GM10248 (cell line): ENCODE measurements at places on chromosomes 7 and 10.
A peak's percentile ranks its signal among the peaks of the same experiment; 100 is the strongest.

GRCh38 chr7:108456845-108457540 lies 757 bp upstream of the NRCAM start:
- DNase-seq: no peak

DNA sequence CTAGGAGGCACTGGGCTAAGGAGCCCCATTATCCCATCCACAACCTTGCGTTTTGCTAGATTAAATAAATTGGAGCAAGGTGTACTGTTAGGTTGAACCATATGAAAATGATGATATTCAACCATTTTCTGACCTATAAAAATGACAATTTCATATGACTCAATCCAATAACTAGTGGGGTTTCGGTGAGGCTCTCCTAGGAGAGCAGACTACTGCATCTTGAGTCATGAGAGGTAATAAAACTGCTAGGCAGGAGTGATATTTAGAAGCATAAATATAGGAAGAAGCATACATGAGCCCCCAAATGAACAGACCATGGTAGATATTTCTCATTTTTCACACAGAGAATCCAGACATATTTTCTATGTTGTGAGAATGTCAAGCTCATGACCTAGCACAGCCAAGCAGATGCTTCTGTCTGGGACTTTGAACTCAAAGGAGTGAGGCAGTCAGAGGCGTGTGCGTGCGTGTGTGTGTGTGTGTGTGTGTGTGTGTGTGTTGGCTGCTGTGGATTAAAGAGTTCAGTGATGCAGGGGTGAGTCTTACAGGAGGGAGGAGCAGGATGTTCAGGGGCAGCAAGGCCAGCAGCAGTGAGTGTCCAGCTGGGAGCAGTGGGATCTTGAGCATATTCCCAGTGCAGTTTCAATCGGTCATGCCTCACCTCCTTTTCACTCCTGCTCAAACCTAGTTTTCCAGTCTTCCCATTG lies 17.8 kb upstream of the WDR11 start:
- no peak for DNase-seq

DNA sequence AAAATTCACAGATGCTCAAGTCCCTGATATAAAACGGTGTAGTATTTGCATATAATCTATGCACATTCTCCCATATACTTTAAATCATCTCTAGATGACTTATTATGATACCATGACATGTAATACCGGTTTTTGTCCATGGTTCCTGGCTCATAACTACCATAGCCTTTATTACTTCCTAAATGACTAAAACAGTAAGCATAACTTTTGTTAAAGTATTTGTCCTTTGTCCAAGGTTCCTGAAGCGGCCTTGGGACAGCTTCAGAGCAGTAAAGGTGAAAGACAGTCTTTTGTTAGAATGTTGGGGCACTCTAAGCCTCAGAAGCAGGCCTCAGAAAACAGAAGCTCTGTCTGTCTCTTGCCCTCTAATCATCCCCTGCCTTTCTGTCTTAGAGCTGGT lies 4.0 kb downstream of the CRCP start:
- DNase-seq: no peak

- DNase-seq: no peak
Measured at GRCh38 chr10:28087661-28088351, 88.9 kb upstream of the ODAD2 start.

- DNase-seq: no peak
Measured at GRCh38 chr10:500876-501275, 188.6 kb downstream of the DIP2C start.

DNA sequence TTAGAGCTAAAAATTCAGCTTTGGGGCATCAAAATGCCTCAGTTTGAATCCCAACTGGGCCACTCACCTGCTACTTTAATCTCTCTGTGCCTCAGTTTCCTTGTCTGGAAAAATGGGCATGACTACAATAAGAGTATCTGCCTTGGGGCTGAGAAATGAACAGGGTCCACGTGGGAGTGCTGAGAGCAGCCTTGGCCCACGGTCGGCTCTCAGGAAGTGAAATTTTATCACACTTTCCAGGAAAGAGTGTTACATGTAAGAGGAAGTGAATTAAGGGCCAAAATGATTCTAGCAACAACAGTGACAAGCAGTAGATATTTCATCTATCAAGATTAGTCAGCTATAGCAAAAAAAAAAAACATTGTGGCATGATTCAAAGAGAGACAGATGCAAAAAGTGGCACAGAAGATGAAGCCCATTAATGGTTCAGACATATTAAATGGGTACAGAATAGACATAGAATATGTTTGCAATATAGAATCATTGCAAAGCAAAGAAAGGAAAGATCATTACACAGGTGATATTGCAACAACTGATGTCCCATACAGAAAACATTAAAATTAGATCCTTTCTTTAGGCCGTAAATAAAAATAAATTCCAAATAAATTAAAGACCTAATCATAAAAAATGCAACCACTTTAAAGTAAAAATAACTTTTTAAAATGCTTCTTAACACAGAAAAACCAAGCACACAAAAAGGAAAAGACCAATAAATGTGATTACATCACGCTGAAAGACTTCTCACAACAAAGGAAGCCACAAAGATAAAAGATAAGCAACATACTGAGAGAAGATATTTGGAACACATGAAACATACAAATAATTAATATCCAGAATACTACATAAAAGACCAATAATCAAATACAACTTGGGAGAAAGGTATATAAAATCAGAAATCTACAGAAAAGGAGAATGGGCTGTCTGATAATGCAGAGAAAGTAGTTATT lies 4.3 kb downstream of the TMEM273 start:
- DNase-seq: peak; percentile 26

- DNase-seq: no peak
Measured at GRCh38 chr10:12262278-12262981, 66.4 kb downstream of the CDC123 start.

DNA sequence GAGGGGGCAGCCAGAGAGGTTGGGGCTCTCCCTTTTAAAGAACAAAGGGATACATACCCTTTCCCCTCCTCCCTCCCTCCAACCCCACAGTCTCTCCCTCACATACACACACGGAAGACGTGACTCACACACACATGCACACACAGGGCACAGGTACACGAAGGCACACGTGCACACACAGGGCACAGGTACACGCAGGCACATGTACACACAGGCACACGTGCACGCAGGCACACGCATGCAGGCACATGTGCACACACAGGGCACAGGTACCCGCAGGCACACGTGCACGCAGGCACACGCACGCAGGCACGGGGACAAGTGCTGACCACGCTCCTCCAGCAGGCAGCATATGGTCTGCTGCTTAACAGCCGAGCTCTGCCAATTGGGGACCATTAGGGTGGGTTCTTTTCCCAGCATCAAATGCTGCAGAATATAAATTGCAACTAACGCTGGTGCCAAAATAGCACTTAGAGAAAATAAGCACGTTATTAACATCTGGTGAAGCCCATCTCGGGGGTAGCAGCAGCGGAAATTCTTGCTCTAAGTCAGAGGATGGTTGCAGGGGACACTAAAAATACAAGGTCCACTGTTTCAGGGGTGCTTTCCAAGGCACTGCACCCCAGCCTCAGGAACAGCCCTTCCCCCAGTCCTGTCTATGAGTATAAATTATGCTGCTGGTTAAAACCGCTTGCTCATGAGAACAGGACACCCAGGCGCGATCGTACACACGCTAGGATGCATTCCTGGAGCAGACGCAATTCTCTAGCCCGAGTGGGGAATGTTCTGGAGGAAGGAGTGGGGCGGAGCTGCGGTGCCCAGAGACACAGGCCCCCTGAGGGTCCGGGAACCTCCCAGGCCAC lies 55.2 kb upstream of the TNRC18 start:
- no peak for DNase-seq

GRCh38 chr10:128848810-128849209 lies 618.2 kb upstream of the MGMT start:
- no peak for DNase-seq

DNA sequence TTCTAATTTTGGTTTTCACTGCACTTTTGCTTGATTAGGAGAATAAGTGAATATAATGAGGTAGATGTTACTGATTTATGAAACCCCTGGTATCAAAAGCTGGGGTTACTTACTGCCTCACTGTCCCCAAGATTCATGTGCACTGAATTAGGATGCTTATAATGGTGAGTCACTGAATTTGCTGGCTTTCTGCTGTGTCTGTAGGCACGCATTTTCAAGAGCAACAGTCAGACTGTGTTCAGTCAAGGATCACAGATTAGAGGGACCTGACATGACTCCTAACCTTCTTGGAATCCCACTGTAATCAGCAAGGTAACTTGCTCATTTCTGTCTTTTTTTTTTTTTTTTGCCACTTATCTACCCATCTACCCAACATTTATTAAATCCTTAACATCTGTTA lies 59.7 kb downstream of the GPR85 start:
- no peak for DNase-seq

DNA sequence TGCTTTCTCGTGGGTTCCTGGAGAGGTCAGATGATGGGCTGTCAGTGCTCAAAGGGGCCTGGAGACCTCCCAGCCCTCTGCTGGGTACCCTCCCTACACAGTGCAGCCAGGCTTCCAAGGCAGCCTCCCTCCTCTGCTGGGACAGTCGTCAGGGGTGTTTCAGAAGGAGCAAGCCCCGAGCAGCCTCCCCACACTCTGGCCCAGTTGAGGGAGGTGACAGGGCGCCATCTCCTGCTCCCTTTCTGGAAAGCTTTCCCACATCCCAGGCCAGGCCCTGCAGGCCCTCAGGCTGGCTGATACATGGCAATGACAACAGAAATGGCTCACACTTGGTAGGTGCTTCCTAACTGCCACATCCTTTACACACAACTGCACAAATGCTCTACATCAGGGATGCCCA lies 32.1 kb downstream of the KCNMA1 start:
- no peak for DNase-seq

GRCh38 chr10:128875956-128876736 lies 590.9 kb upstream of the MGMT start:
- no peak for DNase-seq

DNA sequence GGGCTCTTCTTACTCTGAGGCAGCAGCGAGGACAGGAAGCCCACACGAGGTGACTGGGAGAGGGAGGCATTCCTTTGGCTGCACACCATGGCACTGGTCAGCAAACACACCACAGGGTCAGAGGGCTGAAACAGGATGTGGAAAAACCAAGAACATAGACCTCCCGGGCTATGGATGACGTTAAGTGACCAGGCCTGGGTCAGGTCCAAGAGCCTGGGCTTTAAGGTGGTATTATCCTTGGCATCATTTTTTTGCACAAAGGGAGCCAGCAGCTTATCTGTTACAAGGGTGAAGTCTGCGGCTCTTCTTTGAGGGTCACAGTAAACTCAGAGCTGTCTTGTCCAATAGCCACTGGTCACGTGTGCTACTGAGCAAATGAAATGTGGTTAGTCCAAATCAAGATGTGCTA lies 7.0 kb downstream of the WDR91 start:
- DNase-seq: no peak

DNA sequence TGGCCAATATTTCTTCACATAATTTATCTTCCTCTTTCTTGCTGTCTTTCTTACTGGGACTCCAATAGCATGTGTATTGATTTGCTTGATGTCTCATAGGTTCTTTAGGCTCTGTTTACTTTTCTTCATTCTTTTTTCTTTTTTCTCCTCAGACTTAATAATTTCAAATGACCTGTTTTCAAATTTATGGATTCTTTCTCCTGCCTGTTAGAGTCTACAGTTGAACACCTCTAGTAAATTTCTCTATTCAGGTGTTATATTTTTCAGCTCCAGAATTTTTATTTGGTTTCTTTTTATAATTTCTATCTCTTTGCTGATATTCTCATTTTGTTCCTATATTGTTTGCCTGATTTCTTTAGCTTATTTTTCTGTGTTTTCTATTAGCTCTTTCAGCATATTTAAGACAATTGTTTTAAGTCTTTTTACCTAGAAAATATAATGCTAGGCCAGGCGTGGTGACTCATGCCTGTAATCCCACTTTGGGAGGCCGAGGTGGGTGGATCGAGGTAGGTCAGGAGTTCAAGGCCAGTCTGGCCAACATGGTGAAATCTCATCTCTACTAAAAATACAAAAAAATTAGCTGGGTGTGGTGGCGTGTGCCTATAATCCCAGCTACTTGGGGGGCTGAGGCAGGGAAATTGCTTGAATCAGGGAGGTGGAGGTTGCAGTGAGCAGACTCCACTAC lies 61.9 kb upstream of the TNS3 start:
- DNase-seq: no peak

GRCh38 chr10:28806951-28807759 lies 129.8 kb downstream of the BAMBI start:
- no peak for DNase-seq

DNA sequence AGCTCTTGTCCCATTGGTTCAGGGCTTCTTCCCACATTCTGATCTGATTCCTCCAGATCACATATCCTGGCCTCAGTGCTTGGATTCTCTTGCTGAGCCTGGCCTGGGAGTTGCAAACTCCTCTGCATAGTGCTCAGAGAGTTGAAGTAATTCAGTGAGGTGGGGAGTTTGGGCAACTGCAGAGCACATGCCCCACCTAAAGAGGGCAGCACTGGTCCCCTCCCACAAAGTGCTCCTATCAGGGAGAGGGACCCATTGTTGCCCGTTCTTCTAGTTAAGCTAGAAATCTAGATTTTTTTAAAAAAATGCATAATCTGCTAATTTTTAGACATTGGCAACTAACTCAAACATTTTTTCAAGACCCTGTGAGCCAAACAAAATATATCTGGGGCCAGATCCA lies 45.1 kb downstream of the CHN2 start:
- no peak for DNase-seq

DNA sequence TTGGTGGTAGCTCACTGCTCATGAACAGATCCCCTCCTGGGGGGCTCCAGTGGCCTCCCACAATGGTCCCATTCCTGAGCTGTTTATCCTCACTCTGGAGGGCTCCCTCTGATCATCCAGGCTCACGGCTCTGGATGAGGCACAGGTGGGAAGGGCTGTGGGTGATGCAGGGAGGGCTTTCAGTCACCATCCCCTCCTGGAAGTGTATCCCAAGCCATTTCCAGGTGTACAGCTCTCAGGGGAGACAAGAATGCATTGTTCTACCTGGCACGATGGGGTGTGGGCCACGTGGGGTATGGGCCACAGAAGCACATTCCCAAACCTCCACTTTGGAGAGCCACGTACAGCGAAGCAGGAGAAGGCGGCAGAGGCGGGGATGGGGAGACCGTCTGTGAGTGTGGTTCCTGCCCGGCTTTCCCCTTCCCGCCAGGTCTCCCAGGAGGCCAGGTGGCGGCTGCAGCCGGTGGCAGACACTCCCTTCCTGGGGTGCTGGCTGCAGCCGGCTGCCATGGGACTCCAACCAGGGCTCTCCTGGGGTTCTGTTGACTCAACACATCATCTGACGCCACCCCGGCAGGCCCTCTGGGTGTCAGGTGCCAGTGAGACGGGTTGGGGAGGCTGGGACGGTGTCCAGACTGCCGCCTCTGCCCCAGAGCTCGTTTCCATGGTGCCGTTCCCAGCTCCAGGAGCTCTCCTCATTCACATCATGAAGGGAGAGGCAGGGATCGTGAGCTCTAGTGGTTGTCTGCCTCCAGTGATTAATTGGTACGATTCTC lies 169.7 kb upstream of the RHEB start:
- no peak for DNase-seq
